Activated CD8-positive, alpha-beta memory T cell treated with anti-CD3 and anti-CD28 coated beads for 48 hours (primary cell): ENCODE measurements at places on chromosomes 6 and 20.

DNA sequence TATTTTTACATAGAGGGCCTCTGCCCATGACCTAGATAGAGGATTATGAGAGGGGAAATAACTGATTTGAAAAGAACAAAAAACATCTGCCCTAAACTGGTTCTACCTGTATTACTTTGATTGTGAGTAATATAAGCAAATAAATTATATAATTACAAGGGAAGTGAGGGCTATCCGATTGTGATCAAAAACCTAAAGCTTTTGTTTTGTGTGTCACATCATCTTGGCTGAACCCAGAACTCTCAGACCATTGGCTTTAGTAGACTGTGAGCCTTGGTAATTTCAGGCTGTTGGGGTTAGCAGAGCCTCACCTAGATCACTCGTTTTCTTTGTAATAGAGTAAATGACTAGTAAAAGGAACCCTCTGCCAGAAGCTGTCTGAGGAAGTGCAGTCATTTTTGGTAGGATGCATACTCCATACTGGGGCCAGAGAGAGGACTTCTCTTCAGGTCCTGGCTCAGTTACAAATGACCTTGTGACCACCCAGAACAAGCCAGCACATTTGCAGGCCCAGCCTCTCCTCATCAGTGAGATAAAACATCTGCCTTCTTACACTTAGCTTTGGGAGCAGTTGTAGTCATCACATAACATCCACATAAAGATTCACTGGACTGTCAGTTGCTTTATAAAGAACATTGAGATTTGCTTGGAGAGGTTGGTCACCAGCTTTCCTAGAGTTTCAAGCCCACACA lies 13.5 kb downstream of the STK35 start:
- no peak for DNase-seq

DNA sequence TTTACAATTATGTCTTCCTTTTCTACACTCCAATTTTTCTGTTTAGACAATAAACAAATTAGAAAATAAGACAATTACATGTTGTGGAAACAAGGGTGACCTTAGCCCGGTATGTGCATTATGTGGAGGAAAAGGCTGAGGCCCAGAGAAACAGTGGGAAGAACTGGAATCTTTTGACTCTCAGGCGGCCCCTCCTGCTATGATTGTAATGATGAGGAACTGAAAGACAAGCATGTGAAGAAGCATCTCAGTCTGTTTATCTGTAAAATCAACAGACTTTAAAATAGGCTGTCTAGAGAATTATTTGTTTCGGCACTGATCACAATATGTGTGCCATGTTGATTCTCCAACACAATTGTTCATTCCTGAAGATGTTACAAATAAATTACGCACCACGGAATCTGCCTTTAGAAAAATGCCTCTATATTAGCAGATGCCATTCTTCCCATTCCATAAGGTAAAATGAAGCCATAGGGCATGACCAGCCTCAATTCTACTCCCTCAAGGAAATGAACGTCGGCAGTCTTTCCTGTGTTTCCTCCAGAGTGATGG lies 1201.6 kb upstream of the CITED2 start:
- DNase-seq = no peak

DNA sequence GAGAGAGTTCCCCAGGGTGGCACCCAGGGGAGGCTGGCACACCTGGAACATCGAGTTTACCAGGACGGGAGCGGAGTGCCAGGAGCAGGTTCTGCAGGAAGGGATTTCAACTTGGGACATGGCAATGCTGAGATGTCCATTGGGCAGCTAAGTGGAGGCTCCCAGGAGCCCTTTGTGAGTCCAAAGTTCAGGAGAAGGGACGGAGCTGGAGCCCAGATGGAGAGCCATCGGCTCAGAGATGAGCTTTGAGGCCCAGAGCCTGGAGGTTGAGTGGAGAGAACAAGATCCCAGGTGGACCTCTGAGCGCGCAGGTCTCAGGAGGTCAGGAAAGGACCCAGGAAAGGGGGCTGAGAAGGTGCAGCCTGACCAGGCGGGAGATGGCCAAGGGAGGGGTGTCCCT lies 67.5 kb upstream of the AFDN start:
- no peak for DNase-seq

DNA sequence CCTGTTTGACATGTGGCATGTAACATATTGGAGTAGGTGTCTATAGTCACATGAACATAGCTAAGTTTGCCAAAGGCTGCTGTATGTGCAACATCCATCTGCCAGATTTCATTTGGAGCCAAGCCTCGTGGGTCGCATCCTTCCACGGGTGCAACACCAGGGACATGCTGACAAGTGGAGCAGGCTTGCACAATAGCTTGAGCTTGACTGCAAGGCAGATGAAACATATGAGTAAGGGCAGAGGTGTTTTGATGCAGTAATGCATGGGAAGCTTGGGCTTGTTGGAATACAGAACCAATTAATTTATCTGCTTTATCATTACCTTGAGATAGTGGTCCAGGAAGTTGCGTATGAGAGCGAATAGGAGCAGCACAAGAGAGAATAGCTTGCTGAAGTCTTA lies 74.1 kb upstream of the BTN3A2 start:
- DNase-seq = no peak

DNA sequence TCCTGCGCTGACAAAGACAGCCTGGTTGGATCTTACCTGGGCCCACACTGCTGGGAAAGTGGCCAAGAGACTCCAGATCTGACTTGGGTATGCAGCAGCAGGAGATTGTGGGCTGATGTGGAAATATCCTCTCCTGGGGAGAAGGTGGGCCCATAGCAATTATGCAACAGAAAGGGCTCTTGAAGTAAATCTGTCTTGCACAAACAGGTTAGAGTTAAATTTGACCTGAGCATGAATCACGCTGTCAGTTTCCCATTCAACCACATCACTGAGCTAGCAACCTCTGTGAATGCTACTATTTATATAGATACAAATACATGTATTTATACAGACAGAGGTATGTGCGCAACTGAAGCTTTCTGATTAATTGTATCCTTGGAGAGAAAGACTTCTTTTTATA lies 28.3 kb upstream of the PDYN start:
- DNase-seq = no peak

DNA sequence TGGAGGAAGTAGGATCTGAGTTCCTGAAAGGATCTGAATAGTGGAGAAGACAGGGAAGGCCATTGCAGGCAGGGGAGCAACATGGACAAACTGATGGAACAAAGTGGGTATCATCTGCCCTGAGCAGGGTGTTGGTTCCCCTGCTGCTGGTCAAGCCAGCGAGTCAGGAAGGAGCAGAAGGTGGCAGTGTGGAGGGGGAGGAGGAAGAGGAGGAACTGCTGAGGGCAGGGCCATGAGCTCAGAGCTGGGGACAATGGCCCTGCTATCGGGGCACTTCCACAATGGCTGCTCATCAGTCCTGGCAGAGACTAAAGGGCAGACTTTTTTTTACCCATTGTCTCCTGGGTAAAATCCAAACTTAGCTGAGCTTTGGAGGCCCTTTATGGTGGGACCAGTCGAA lies 13.6 kb downstream of the CNBD2 start:
- no peak for DNase-seq

GRCh38 chr6:80163754-80164187 lies 57.3 kb downstream of the BCKDHB start:
- DNase-seq = no peak

GRCh38 chr6:130148181-130148580 lies 74.6 kb downstream of the SAMD3 start:
- DNase-seq = no peak

DNA sequence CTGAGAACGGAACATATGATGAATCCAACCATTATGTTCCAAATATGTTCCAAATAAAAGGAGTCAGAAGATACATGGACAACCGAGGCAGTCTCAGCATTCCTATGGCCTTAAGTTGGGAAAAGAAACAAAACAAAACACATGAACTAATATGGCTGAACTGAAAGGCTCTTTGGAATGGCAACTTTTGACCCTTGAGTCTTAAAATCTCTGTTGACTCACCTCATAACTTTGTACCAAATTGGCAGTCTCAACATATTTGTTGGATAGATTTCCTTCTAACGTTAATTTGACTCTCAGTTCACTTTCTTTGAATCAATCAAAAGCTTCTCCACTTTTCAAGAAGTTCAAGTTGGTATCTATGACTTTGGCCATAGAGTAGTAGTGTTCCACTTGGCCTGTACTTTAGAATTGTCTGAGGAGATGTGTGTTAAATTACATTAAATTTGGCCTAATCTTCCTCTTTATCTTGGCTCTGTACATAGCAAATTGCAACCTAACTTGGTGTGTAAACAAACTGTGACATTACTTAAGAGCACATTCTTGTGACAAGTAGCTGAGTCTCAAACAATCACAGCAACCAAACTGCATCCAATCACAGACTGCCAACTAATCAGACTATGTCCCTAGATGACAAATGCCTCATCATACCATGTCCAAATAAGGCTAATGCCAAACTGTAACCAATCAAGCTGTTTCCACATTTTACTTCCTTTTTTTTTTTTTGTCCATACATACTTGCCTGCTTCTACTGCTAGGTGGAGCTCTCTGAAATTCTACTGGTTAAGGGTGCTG lies 208.8 kb downstream of the BMP2 start:
- DNase-seq = no peak

DNA sequence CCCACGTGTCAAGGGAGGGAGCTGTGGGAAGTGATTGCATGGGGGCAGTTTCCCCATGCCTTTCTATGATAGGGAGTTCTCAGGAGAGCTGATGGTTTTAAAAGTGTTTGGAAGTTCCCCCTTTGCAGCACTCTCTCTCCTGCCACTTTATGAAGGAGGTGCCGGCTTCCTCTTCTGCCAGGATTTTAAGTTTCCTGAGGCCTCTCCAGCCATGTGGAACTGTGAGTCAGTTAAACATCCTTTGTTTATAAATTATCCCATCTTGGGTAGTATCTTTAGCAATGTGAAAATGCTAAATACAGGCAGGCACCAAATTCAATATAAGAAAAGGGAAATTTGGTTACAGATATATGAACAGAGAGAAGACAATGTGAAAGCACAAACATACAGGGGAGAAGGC lies 96.4 kb upstream of the EPHA7 start:
- DNase-seq = no peak

- no peak for DNase-seq
Measured at GRCh38 chr6:159169557-159170332, 545 bp downstream of the FNDC1 start.

DNA sequence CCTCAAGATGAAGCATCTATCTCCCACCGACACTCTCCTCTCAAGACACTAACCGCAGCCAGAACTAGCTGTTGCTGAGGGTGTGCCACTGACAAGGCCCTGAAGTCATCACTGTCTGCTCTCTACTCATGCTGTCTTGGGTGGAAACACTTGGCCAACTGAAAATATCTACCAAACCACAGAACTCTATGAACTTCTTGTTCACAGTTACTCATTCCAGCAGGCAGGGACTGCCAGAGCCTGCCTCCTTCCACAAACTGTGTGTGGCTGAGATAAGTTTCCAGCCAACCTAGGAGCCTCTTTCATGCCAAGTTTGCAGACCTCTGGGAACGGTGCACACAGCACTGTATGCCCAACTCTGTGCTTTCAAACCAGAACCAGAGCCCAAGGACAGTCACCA lies 45.5 kb upstream of the NXT1 start:
- no peak for DNase-seq

DNA sequence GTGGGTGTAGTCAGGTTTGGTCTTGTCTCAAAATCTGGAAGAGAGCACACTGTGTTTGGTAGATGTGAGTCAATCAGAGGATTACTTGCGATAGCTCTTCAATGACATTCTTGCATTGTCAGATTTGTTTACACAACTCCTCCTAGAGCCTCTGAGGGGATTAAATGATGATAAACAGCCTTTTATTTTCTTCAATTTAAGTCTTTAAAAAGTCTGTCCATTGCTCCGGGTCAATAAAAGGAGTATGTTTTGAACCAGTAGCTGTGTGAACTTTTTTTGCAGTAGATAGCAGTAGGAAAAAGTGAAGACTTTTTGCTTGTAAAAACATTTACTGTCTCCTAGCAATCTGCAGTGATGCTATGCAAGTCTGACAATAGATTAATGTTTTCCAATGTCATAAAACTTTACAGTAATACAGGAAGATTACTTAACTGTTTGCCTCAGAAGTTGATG lies 49.9 kb downstream of the GJA1 start:
- no peak for DNase-seq

GRCh38 chr6:52815167-52816092 lies 11.8 kb upstream of the GSTA1 start:
- DNase-seq = no peak

DNA sequence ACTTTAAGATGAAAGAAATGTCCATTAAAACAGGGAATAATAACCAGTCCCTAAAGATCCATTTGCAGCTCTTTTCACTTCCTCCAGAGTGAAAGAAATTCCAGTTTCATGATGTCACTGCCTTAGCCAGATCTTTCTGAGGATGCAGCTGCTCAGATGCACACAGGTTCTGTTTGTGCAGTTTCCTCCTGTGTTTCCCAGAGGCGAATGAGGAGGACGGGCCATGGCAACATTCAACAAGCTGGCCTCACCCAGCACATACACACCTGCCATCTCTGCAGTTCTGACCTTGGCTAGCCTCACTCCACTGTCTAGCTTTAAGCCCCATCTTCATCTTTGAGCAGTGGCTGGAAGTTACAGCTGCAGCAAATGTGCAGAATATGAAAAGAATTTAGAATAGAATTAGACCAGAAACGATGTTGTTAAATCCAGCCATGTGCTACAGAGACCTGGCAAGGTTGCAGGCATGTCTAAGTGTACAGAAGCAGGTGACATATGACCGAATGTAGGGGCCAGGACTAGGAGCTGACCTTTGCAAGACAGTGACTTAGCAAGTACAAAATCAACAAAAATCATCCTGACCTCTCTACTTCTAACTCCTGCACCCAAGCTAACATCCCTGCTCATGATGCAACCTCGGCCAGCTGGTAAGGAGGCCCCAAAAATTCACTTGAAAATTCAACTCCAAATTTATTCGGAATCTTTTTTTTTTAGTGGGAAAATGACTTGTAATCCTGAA lies 35.0 kb downstream of the FAM50B start:
- DNase-seq = no peak

- DNase-seq = peak; percentile 44
Measured at GRCh38 chr20:51624157-51624731, 81.7 kb upstream of the NFATC2 start.

DNA sequence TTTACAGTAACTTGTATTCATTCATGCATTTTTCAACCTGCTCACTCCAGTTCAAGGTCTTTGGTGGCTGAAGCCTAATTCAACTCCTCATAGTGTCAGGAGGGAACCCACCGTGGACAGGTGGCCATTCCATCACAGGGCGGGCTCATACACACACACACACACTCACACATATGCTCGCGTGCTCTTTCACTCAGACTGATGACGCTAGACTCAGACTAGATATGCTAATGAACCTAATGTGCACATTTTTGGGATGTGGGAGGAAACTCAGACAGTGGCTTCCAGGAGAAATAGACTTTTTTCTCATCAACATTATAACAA lies 56.7 kb downstream of the TRIM27 start:
- DNase-seq = no peak

GRCh38 chr6:13795041-13795750 lies 19.2 kb downstream of the MCUR1 start:
- peak; percentile 55 for DNase-seq

GRCh38 chr20:40110311-40110831 lies 578.7 kb downstream of the MAFB start:
- no peak for DNase-seq
